Neural progenitor cell (in vitro differentiated cells): ENCODE measurements at places on chromosomes 1 and 21. TPM values are rescaled to one million over a fixed set of nuclear protein-coding genes. Genes with fewer than 3 reads are reported as not detected.

DNA sequence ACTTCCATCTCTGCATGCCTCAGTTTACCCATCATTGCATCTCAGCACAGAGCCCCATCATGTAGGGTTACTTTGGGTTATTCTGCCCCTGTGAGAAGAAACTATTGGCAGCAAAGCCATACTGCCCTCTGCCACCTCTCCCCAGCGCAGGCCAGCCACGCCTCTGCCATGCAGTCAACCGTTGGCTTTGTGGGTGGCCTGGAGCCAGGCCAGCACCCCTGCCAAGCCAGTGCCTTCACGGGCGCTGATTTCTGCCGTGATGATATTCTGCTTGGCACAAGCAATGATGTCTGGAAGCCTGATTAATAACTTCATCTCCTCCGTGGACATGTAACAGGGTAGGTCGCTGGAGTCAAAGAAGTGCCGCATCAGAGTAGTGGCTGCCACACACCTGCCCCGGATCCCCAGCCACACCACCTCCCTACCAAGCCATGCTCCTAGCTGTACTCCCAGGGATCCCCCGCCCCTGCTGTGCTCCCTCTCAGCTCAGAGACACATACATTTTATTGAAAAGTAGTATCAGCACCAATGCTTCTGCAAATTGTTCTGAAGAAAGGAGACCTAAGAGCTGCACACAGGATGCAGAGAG, 15.0 kb upstream of the CEP85 start:
- DNase-seq: no peak

- DNase-seq: no peak
These were observed 257.2 kb downstream of the SPATA17 start for GRCh38 chr1:217888328-217888727.

DNA sequence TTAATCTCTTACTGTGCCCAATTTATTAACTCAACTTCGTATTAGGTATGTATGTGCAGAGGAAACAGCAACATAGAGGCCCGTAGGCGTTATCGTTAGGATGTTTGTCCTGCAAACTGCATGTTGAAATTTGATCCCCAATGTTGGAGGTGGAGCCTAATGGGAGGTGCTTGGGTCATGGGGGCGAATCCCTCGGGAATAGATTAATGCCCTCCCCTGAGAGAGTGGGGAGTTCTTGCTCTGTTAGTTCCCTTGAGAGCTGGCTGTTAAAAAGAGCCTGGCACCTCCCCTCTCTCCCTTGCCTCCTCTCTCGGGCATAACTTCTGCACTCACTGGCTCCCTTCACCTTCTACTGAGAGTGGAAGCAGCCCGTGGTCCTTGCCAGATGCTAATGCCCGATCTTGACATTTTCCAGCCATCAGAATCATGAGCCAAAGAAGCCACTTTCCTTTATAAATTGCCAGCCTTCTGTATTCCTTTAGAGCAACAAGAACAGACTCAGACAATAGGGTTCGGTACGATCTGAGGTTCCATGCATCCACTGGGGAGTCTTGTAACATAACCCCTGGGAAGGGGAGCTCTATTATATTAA, 149.0 kb upstream of the RAB4A start:
- no peak for DNase-seq

Gene LHX8
- 0.06 TPM in 1 of 2 replicates, not detected in the other for total RNA-seq

Gene LIPI
- total RNA-seq: not detected in 2 replicates

Gene DLGAP3
- total RNA-seq: 0.65 TPM in 1 of 2 replicates, not detected in the other

Gene SLAMF6
- not detected in 2 replicates for total RNA-seq

Gene CGN
- 5.4 and 12.4 TPM in 2 replicates for total RNA-seq
